ENCODE measurements at places on chromosomes 5 and 9.

GRCh38 chr9:84397822-84398221 is 57.3 kb upstream of the SLC28A3 start:
- DNase-seq, result no peak

DNA sequence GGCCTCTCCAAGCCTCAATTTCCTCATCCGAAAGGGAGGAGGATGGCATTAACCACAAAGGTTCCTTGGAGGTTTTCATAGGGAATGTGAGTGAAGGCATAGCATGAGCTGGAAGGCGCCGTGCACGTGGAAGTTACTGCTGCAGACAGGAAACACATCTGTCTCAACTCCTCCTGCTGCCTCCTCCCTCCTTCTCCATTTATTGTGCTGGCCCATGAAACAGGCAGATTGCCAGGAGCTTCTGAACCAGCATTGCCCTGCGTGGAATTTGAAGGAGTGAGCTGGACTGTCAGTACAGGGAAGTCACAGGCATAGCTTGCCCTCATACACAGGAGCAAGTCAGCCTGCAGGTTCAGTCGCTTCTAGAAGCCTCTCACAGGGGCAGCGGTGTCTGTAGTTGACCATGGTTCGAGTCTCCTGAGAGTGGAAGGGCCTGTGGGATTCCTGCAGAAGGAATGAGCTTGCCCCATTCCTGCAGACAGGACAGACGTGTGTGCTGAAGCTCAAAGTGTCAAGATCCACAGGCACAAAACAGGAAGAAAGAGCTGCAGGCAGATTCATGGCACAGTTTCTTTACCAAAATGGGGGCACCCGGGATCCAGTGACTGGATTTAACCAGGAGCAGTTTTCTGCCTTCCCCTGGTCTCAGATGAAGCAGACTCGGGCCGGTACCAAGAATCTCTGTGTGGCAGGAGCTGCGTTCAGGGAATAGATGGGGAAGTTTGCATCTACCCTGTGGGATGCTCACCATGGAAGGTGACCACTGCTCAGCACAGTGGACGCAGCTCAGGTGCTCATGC is 48.7 kb upstream of the CTSL start:
- DNase-seq, result no peak

DNA sequence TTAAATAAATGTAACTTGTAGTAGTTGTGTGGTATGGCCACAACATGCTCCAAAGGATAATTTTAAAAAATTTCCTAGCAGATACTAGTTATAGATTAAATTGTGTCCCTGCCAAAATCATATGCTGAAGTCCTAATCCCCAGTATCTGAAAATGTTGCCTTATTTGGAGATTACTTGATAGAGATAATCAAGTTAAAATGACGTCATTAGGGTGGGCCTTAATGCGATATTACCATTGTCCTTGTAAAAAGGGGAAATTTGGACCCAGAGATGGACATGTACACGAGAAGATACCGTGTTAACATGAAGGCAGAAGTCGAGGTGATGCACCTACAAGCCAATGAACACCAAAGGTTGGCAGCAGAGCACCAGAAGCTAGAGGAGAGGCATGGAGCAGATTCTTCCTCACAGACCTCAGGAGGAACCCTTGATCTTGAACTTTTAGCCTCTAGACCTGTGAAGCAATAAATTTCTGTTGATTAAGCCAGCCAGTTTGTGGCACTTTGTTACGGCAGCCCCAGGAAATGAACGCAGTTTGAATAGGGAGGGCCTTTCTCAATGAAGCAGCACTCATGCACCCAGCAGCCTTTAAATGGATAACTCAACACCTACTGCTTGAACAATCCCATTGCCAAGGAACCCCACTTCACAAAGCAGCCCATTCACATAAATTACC is 148.9 kb downstream of the ARHGAP26 start:
- DNase-seq, result no peak

- DNase-seq, result no peak
These were observed 88.9 kb downstream of the NNT start for GRCh38 chr5:43691893-43692292.

DNA sequence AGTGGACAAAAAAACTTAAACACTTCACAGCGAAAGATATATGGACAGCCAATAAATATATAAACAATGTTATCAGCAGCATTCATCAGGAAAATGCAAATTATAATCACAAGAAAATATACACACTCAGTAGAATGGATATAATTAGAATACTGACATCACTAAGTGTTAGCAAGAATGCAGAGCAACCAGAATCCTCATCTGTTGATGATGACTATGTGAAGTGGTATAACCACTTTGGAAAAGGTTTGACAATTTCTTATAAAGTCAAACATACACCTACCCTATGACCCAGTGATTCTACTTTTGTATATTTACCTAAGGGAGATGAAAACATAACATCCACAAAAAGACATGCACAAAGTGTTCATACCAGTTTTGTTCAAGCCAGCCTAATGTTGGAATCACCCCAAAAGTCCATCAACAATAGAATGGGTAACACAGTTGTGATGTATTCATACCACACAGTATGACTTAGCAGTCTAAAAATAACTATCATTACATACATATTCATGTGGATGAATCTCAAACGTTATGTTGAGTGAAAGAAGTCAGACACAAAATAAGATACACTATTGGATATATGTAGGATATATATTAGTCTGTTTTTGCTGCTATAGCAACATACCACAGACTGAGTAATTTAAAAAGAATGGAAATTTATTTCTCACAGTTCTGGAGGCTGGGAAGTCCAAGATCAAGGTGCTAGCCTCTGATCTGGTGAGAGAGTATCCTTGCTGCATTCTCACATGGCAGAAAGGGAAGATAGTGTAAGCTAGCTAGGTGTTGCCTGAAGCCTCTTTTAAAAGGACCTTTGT is 148.8 kb upstream of the ADAMTSL1 start:
- no peak for DNase-seq

DNA sequence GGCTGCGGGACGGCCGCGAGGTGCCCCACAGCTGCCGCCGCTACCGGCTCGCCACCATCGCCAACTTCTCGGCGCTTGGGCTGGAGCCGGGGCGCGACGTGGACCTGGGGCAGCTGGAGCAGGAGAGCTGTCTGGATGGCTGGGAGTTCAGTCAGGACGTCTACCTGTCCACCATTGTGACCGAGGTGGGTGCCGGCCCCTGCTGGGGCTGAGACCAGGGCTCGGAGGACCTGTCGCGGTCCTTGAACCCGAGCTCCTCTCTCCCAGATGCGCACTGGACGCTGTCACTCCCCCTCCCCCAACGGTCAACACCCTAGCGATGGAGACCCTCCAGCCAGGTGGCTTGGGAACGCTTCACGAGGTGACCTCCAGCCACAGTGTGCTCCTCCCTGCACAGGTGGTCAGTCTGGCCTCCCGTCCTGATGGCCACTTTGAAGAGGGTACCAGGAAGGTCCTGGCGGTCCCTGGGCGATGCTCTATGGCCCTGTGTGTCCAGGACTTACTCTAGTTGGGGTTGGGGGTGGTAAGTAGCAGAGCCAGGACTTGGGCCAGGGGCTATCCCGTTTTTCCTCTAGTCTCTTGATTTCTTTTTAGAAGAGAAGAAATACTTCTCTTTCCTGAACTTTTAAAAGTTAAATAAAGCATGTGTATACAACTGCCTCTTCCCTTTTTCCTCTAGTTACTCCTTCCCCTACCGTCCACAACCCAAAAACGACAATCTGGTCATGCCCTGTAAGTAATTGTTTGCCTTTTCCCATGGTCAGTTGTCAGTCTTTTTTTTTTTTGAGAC is 866 bp downstream of the SLC22A5 start:
- DNase-seq, result no peak

- DNase-seq, result no peak
These were observed 220.0 kb downstream of the CACNA1B start for GRCh38 chr9:138097501-138097991.

- no peak for DNase-seq
These were observed 123.3 kb downstream of the PHF2 start for GRCh38 chr9:93699650-93700049.

DNA sequence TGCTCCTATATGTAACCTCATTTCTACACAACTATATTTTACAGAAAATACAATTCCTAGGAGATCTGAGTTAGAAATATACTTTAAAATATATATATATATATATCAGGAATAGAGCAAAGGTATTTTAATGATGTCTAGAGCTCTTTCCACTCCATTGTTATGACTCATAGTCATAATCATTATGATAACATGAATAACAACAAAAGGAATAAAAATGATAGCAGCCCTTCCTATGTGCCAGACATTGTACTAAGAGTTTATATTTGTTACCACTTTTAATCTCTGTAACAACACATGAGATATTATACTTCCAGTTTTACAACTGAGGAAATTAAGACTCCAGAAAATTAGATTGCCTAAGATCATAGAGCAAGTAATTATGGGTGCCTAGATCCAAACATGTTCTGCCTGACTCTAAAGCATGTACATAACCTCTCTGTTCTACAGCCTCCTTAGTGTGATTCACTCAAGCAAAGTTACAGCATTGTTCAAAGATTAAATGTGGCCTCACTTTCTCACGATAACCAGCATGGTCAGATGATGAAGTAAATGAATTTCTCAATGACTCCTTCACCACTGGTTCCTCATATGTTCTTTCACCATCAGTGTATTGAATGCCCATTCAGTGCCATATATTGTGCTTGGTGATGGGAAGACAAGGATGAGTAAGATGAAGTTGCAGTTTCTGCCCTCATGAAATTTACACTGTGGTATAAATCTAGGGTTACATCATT is 452.1 kb downstream of the EFNA5 start:
- no peak for DNase-seq

DNA sequence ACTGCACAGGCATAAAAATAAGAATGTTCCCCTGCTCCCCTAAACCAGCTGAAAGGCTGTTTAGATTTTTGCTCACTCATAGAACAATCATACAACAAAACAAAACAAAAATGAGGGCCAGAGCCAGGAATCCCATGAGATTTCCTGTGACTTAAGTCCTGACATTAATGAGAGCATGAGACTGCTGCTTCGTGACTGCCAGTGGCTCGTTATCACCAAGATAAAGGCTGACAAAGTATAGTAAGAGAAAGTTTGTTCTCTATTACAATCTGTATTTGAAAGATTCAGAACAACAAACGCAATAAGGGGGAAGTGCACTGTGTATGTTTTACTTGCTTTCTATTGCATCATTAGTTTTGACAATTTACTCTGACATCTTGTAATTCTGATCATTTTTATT is 837.1 kb upstream of the C9orf72 start:
- no peak for DNase-seq

- no peak for DNase-seq
These were observed 134.7 kb upstream of the PTPN3 start for GRCh38 chr9:109632817-109633216.

DNA sequence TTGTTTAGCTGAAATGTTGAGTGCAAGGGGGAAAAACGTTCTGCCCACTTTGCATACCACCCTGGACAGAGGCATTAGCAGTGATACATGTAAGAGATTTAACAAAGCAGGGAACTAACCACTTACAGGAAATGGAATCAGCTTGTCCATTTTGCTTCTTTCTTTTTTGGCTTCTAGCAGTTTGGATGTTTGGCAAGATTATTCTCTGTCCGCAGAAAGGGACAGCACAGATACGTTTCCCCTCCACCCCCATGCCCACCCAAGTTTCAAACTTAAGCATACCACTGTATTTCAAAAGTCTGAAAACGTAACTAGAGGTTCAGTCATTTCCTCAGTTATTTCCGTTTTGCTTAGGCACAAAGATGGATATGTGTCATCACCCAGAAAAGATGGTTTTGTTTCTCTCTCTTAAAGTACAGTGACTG is 118.4 kb downstream of the GDNF start:
- DNase-seq, result no peak

GRCh38 chr5:127425037-127425436 is 92.4 kb upstream of the PRRC1 start:
- DNase-seq, result no peak

- DNase-seq, result no peak
These were observed 287.7 kb upstream of the DAP start for GRCh38 chr5:11048760-11049159.

DNA sequence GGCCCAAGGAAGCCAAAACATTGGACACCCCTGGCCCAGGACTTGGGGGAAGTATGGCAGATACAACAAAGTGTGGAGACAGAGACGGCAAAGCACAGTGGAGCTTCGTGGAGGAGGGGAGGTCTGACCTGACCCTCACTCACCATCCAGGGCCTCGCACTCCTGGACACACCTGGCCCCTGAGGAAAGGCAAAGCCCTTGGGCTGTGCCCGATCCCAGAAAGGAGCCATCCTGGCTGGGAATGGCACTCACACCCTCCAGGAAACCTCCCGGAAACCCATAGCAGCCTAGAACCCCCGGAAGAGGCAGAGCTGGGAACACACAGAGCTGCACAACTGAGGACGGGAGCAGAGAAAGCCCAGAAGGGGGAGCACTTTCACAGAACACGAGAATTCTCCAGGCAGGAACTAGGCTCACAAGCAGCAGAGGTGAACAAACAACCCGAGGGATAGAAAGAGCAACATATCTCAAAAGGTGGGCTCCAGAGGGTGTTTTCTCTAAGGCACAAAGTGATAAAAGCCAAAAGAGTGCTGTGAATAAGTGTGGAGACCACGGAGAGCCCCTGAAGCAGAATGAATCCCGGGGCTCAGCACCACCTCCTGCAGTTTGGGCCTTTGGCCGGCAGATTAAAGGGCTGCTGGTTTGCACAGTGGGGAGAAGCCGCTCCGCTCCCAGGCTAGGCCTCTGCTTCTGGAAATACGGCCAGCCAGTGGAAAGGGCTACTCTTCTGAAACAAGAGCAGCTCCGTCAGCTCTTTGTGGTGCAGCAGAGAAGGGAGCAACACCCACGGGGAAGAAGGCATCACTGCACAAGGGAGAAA is 108.2 kb downstream of the UBE2R2 start:
- no peak for DNase-seq

GRCh38 chr5:58649716-58650115 is 66.8 kb downstream of the RAB3C start:
- DNase-seq, result no peak

DNA sequence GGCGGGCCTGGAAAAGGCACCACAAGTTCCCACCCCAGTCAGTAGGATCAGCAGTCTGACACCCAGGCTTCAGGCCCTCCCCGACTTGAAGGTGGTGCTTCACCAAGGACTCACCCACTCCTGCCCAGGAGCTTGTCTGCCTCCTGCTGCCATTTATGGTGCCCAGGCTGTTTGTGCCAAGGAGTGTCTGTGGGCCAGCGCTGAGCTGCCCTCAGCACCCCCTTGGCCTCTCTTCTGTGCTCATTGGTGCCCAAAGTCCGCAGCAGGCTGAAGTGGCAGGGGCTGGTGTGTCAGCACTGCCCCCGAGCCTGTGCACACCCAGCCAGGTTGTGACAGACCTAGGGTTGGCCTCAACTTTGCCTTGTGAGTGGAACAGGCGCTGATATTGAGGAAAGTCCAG is 23.5 kb downstream of the JMY start:
- DNase-seq, result no peak

Measured in stimulated activated CD8-positive, alpha-beta memory T cell treated with anti-CD3 and anti-CD28 coated beads, Interleukin-4, amount 100 ng/mL, for 24 hours (primary cell).